ENCODE measurements at places on chromosomes 5 and 9.

DNA sequence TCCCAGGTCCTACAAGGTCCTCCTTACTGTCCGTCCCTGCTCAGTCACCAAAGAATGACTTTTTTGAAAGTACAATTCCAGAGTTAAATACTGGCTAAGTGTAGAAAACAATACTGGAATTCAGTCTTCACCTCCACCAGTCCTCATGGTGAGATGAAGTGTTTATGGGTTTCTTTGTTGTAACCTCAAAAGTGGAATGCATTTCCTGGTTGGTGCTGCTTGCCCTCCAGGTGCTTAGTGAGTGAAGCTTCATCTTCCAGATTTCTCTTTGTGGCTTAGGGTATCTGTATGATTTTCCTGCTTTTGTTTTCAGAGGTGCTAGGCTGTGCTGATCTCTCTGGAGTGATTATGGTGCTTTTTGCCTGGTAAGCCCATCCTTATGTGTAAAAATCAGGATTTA lies 49.4 kb upstream of the DHFR start:
- DNase-seq: no peak

DNA sequence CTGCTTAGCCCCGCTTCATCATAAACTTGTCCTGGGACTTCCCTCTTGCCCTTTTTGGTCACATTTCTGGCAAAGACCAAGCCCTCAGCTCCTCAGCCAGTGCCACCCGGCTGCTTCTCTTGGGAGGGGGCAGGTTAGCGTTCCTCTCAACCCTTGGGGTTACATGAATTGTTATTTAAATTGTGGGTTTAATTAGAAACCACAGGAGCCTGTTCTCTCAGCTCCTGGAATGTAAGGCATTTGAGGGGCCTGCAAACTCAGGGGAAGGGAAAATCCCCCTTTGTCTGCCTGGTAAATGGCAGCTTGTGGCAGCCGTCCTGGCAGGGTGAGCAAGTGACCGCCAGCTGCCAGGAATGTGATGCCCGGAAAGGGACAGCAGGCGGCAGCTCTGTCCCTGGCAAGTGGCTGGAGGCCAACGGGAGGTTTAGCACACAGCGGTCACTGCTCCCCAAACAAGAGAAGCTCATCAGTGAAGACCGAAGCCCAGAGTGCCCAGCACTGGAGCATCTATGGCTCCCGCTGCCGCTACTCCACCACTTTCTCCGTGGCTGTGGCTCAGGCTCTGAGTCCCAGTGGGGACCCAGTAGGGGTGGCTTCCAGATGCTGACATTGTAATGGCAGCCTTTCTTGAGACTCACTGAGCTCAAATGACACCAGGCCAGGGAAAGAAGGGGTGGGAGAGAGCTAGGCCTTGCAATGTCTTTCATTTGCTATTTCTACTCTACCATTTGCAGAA lies 51.7 kb downstream of the SHB start:
- no peak for DNase-seq

DNA sequence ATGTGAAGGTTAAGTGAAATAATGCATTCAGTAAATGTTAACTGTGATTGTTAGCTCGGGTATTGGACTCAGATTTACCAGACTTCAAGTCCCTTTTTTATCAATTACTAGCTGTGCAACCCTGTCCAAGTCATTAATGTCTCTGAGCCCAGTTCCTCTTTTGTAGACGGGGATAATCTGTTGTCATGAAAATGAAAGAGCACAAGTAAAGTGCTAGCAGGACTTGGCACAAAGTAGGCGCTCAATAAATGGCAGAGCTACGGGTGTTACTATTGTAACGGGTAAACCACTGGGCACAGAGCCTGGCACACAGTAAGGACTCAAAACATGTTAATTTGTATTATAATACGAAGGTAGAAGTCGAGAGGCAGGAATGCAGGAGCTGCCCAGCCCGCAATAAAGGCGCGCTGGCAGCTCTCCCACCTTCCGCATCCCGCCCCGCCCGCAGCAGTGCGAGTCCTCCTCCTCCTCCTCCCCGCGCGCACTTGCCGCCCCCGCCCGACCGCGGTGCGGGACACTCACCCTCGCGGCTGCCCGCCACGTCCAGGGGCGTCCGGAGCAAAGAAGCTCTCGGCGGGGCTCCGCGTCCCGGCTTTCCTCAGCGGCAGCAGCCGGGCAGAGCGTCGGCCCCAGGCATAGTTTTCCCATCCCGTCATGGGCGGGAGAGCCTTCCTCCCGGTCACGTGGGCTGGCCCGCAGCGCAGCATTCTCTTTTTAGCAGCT lies at the start of gene C1QTNF2:
Gene C1QTNF2, minus strand, starts transcription at position 637 of the 723 bp plus-strand sequence. CDS start 15,615 bp downstream, outside the sequence.
- DNase-seq: no peak

- peak; percentile 72 for DNase-seq
These were observed 10.1 kb downstream of the EEIG1 start for GRCh38 chr9:127970401-127971313.

- no peak for DNase-seq
These were observed 40.8 kb upstream of the GNPDA1 start for GRCh38 chr5:142053426-142054151.

DNA sequence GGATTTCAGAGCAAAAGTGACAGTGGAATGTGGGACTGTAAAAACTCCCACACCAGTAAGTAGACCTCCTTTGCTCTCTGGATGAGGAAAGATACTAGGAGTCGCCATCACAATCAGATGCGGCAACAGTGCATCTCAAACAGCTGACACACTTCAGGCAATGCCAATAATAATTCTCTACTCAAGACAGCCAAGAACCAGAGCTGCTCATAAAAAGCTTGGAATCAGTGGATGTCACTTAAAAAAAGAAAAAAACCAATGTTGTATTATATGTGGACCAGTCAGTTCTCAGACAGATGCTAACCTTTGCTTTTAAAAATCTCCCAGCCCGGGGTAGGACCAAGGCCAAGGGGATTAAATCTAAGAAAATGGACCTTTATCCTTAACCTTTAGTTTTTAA lies 185.0 kb downstream of the GNA14 start:
- no peak for DNase-seq

DNA sequence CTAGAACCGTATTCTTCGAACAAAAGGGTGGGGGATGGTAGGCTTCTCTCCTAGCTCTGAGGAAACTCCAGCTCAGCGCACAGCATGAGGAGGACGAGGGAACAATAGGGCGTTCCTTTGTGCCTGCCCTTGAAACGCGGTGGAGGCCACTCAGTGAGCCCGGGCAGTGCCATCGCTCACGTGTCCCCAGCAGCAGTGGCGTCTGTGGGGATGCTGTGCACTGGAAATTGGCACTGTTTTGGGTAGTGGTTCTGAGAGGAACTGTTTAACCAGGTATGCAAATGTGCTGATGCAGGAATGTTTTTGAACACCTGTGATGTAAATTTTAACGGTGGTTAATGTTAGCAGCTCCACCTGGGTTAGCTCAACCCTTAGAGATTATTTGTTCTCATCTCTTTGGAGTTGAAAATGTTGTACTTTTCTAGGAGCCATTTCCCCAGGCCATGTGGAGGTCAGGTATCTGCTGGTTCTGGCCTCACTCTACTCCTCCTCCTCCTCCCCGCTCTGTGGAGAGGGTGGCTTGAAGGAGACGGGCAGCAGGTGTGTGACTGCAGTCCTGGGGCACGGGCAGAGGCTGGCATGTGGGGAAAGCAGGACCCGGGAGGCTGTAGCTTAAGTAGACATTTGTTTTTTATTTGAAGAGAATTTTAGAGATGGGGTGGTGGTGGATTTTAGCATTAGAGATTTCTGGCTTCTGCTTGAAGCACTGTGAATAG lies 48.3 kb downstream of the EHMT1 start:
- no peak for DNase-seq

- DNase-seq: no peak
These were observed 757 bp downstream of the ANKRD34B start for GRCh38 chr5:80569086-80569960.

DNA sequence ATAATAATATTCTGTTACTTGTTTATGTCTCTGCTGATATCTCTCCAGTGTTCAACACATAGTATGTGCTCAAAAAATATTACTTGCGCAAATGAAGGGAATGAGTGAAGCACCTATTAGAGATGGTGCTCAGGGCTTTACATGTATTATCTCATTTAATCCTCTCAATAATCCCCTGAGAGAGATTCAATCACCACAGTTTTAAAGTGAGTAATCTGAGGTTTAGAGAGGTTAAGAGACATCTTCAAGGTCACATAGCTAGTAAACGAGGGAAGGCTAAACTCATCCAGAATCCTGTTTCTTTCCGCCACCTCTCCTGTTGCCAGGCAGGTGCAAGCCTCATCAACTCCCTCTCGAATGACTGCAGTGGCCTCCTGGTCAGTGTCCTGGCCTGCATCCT lies 82.0 kb downstream of the UGCG start:
- no peak for DNase-seq

DNA sequence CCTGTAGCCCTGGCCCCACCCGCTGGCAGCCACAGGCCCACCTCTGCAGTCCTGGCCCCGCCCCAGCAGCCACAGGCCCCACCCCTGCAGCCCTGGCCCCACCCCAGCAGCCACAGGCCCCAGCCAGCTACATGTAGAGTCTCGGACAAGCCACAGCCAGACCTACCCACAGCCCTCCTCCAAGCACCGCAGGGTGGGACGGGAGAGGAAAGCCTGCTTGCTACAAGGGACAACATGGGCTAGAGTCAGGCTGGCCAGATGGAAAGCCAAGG lies 49.5 kb upstream of the SARDH start:
- DNase-seq: no peak

GRCh38 chr5:58934629-58935097 lies 351.8 kb downstream of the RAB3C start:
- DNase-seq: no peak

- DNase-seq: no peak
These were observed 102.7 kb upstream of the TAF11L2 start for GRCh38 chr5:17395106-17395880.

DNA sequence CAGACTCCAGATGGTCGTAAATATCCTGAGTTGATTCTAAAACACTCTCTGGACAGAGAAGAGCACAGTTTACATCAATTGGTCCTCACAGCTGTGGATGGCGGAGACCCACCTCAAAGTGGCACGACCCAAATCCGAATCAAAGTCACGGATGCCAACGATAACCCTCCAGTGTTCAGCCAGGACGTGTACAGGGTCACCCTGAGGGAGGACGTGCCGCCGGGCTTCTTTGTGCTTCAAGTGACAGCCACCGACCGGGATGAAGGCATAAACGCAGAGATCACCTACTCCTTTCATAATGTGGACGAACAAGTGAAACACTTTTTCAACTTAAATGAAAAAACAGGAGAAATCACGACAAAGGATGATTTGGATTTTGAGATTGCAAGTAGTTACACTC lies 891 bp downstream of the PCDHGB2 start:
- no peak for DNase-seq

- no peak for DNase-seq
These were observed 6.6 kb downstream of the FLT4 start for GRCh38 chr5:180642779-180643178.

- DNase-seq: no peak
These were observed 53.3 kb upstream of the ATP10B start for GRCh38 chr5:160905285-160905684.

GRCh38 chr5:150092159-150092787 lies 5.9 kb upstream of the CSF1R start:
- no peak for DNase-seq

- no peak for DNase-seq
These were observed 155.9 kb downstream of the FAM174A start for GRCh38 chr5:100691085-100691484.

DNA sequence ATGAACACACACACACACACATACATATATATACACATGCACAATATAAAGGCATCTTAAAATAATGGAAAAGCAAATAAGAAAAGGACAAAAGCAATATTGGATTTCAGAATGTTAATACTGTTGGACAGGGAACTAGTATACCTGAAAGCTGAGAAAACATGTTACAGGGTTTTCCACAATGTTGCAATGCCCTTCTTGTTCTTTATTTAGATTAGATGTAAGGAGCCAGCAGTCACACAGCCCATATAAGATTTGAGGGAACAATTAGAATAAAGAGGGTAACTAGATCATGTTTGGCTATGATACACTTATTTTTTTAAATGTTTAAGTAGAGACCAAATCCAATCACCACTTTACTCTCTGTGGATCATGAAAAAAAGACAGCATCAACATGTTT lies 61.7 kb downstream of the SH3TC2 start:
- no peak for DNase-seq

DNA sequence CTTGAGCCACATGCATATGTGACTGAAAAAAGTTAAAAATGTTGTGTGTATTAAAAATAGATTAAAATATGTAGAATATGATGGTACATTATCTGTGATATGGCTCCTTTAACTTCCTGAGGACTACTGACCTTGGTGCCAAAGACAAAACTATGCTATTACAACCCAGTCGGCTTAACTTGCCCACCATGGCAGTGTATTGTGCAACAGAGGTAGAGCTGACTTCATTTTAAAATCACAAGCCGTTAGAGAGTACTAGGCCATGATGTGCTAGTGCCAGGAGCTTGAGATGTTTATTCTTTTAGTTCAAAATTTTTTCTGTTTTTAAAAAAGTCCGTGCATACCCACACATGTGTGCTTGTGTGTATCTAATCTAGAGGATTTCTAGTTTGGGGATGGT lies 46.3 kb downstream of the NAA35 start:
- DNase-seq: no peak

DNA sequence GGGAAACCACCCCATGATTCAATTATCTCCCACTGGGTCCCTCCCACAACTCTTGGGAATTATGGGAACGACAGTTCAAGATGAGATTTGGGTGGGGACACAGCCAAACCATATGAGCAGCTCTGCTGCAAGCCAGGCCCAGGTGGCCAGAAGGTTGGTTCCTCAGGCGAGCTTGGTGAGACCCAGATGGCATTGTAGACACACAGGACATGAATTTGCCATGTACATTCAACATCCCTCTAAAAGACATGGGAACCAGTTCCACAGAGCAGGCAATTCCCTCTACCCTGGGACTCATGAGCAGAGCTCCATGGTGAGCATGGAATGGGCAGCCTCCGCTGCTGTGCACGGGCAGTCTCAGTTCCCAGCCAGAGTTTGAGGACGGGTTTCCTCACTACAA lies 53.3 kb downstream of the NSUN2 start:
- DNase-seq: no peak

- no peak for DNase-seq
These were observed 119.2 kb downstream of the RGS3 start for GRCh38 chr9:113582698-113583200.

DNA sequence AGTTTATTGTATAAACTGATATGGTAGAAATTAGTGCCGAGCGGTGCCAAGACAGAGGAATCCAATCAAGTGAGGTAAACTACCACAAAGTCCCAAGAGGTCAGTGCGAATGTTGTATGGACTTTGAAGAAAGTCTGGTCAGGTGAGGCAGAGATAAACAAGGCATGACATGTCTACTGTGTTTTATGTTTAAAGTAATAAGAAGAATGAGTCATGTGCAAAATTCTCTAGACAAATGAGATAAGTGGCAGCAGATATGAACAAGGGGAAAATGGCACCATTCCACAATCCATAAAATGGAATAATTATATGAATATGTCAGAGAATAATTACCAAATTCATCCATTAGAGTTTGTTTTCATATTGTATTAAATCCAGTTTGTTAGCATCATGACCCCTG lies 364.1 kb upstream of the CCNH start:
- DNase-seq: no peak
